ENCODE measurements at places on chromosomes 13 and 19. TPM values are rescaled to one million over a fixed set of nuclear protein-coding genes. Genes with fewer than 3 reads are reported as not detected.

Gene ZNF71
- total RNA-seq, result 5.8 TPM

Gene PLVAP
- total RNA-seq, result 36.9 TPM

Gene PROZ
- total RNA-seq, result not detected

Gene EFNA2
- not detected for total RNA-seq

Gene PTPRS
- 40.0 TPM for total RNA-seq

Gene IGSF23
- not detected for total RNA-seq

Gene PABPC3
- total RNA-seq, result 0.05 TPM

Gene EML2
- 48.4 TPM for total RNA-seq

Gene KLK14
- 1.6 TPM for total RNA-seq

Gene TSHZ3
- total RNA-seq, result 2.9 TPM

Gene CEACAM6
- 0.11 TPM for total RNA-seq

Gene FBXO17
- total RNA-seq, result 3.0 TPM

GRCh38 chr13:21164631-21165030 lies 11.7 kb downstream of the SKA3 start:
- DNase-seq, result no peak

DNA sequence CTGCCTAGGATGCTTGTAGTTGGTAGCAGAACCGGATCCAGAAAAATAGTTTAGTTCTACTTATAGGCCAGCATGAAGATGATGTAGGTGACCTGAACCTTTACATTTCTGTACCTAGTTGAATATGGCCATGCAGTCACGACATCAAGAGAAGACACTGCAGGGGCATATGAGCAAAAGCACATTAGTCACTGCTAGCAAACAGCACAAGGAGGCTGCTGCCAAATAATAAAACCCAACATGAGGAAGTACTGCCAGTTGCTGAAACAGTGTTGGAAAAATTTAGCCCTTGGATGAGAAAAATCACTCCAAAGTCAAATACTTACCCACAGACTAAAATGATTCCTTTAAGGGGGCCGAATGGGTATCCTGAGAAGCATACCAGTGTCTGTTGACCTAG lies 20.8 kb downstream of the ERICH6B start:
- no peak for DNase-seq

DNA sequence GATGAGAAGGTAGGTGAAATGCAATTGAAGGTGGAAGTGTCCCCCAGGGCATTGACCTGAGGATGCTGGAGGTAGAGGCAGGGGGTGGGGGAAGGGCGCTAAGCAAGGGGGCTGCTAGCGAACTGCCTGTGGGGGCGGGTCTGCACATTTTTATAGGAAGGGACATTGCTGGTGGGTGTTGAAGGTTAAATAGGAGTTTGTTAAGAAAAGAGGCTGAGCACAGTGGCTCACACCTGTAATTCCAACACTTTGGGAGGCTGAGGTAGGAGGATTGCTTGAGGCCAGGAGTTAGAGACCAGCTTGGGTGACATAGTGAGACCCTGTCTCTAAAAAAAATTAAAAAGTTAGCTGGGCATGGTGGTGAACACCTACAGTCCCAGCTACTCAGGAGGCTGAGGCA lies 5.5 kb upstream of the ACP4 start:
- DNase-seq, result no peak

DNA sequence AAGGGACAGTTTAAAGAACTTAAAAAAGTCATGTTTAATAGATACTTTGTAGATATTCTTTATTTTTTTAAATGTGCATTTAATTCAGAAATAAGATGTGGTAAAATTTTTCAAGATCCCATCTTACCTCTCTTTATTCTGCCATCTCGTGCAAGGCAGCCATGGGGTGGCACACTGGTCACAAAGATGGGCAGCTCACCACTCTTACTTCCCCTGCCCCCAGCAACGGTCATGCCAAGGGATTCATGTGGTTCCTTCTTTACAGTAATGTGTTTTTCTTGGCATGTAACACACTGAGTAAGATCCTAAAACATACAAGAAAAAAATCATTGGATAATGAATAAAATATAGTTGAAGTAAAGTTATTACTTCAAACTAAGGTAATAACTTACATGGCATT lies 64.2 kb downstream of the LNX2 start:
- no peak for DNase-seq

- no peak for DNase-seq
These were observed 1280.0 kb downstream of the EFNB2 start for GRCh38 chr13:105255472-105255871.

- no peak for DNase-seq
These were observed 12.9 kb downstream of the COL4A2 start for GRCh38 chr13:110319774-110320509.

- DNase-seq, result no peak
These were observed 39.8 kb downstream of the GPR180 start for GRCh38 chr13:94641409-94641941.

GRCh38 chr19:53657778-53658177 lies 26.0 kb downstream of the DPRX start:
- no peak for DNase-seq

- no peak for DNase-seq
These were observed 118.2 kb upstream of the ARGLU1 start for GRCh38 chr13:106686163-106686562.

GRCh38 chr13:20002787-20003186 lies 44.3 kb downstream of the ZMYM2 start:
- DNase-seq, result no peak

GRCh38 chr13:111857336-111857735 lies 209.6 kb upstream of the SOX1 start:
- no peak for DNase-seq

GRCh38 chr13:49654011-49654410 lies 25.7 kb downstream of the ARL11 start:
- DNase-seq, result no peak

- DNase-seq, result no peak
These were observed 240.6 kb downstream of the GPC6 start for GRCh38 chr13:93467175-93467574.

DNA sequence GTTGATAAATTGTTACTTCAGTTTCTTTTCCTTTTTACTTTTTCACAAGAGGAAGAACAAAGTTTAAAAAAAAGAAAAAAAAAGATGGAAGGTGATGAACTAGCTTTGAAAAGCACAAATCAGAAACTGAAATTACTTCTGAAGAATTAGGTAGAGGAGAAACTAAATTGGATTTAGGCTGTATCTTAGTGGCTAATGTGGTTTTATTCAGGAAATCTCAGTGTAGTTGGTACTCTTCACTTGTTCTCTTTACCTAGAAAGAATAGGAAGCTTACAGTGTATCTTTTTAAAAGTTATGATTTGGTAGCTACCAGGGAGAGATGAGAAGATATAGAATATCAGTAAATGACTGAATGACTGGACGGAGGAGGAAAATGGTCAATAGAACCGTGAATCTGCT lies 247.7 kb downstream of the GGACT start:
- DNase-seq, result no peak

GRCh38 chr19:4113398-4114088 lies 10.4 kb downstream of the MAP2K2 start:
- peak; percentile 44 for DNase-seq

- no peak for DNase-seq
These were observed 4.3 kb downstream of the RNF113B start for GRCh38 chr13:98172590-98173422.

DNA sequence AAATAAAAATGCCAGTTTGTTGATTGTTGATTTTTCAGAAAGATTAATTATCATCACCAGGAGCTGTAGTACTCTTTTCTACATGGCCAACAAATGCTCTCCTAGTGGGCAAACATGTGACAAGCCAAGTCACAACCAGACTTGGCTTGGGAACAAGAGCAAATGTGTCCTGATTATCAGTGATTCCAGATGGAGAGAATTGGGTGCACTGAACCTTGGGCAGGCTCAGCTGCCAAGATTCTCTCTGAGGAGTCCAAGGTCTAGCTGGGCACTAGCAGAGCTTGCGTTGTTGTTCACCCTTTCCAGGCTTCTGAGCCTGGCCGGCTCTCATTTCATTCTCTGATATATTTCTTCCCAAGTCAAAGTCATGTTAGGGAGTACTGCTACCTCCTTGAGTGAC lies 27.3 kb upstream of the GPI start:
- DNase-seq, result no peak

GRCh38 chr19:35310331-35310730 lies 18.4 kb downstream of the MAG start:
- DNase-seq, result no peak

- no peak for DNase-seq
These were observed 516 bp downstream of the ZNF175 start for GRCh38 chr19:51571599-51571998.

DNA sequence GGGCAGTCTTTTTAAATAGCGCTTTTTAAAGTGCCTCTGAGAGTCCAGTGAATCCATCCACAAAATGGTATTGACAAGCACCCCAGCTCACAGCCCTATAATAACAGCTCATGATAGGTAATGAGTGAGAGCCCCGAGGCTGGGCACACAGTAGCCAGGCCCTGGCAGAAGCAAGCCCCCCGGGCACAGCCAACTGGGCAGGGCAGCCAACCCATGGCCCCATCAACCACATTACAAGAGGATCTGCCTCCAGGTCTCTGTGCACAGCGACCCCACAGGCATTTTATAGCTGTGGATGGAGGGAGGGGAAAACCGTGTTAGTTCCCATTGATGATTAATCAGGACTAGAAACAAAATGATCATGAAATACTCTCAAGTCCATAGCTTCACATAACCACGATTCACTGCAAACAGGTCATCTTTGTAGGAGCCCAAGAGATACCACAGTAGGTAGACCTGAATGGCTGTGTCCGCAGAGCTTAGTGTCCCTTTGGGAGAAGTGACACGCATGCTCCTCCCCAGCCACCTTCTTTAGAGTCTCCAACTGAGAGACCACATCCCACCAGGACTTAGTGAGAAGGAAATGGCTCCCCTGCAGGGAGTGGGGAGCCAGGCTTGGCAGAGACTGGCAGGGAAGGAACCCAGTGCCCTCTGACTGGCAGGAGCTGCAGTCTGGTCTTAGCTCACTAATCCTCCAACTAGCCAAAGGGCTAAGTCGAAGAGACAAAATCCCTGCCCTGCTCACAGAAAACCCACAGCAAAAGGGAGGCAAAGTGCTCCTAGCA lies 4.3 kb upstream of the VSTM2B start:
- no peak for DNase-seq

DNA sequence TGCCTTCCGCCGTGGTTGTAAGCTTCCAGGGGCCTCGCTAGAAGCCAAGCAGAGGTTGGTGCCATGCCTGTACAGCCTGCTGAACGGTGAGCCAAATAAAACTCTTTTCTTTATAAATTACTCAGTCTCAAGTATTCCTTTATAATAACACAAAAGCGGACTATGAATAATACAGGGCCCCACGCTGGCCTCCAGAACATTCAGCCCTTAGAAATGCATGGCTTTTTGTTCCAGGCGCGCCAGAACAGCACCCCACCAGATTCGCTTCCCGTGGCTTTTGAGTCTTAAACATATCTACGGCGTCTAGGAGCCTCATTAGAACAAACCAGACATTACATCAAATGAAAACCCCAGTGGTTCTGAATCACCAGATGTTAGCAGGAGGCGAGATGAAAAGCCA lies 75.1 kb downstream of the SLC15A1 start:
- DNase-seq, result no peak

DNA sequence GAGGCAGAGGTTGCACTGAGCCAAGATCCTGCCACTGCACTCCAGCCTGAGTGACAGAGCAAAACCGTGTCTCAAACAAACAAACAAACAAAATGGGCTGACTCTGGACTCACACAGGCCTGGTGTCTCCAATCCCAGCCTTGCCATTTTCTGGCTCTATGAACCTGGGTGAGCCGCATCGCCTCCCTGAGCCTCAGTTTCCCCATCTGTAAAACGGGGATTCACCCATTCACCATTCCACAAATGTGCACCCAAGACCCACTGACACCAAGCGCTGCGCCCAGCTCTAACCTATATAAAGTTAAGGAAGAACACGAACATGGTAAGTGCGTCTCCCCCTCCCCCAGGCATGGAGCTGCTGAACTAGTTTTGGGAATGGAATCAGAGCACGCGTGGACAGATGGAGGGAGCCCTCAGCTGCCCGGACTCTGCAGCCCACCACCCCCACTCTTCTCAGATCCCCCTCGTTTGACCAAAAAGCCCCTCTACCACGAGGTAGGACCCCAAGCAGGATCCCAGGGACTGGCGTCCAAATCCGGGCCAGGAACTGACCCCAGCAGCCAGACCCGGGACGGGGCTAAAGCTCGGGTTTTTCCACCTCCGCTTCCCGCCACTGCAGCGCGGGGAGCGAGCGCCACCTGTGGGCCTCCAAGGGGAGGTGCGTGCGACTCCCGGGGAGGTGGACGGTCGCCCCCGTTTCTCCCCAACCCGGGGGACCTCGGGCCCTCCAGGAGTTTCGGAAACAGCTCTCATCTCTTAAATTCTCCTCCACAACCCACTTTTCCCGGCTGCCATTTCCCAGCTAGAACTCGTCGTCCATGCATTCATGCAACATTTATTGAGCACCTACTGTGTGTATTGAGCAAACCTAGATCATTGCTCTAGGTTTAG lies 33.0 kb upstream of the ADGRE5 start:
- peak; percentile 62 for DNase-seq

DNA sequence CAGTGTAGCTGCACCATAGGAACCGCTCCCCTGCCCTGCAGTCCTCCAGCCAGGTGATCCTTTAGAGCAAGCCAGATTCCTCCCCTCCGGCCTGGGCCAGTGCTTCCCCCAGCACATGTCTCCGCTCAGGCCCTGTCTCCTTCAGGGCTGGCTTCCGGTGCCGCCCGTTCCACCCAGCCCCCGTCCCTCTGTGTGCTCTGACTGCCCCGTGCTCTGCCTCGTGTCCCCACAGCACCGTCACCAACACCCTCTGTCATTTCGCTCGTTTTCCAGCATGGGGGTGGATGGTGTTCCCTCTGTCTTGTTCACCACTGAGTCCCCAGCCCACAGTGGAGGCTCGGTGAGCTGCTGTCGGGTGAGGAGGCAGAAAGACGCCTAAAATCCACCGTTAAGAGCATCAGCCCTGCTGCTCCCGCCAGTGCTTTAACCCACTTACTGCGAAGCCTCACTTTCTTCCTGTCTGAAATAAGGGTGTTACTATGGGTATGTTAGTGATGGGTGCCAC lies 54.5 kb downstream of the TSSK6 start:
- DNase-seq, result peak; percentile 69

- DNase-seq, result no peak
These were observed 45.9 kb downstream of the COG3 start for GRCh38 chr13:45510672-45511071.
